Posterior vena cava (tissue), 2 donors: ENCODE measurements at places on chromosomes 1 and 21.

DNA sequence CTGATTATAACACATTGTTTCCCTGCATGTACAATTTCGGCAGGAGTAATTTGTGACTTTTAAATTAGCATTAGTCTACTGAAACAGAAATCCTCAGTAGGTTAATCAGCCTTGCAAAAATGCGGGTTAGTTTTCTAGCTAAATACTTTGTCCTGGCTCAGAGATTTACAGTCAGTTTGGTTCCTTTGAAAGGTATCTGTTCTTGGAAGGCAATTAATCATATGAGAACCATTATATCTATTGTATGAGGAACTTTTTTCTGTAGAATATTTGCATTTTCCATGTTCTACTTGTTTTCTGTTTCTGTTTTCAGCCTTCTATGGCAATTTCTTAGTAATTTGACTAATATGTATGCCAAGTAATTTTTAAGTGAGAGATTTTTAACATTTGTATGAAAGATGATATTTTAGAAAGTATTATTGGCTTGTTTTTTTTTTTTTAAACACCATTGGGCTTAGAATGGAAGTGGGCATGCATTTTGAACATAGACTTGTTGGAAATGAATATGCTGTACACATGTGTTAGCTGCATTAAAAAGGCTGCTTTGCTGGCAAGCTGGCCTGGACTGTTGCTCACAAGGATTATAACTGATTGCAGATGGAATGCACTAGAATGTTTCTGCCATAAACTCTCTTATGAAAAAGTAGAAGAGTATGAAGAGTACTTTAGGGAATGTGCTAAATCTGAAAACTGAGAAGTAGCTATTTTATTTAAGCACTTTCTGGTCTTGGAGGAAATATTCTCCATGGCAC, 26.2 kb downstream of the KIF1B start:
- DNase-seq = no peak

DNA sequence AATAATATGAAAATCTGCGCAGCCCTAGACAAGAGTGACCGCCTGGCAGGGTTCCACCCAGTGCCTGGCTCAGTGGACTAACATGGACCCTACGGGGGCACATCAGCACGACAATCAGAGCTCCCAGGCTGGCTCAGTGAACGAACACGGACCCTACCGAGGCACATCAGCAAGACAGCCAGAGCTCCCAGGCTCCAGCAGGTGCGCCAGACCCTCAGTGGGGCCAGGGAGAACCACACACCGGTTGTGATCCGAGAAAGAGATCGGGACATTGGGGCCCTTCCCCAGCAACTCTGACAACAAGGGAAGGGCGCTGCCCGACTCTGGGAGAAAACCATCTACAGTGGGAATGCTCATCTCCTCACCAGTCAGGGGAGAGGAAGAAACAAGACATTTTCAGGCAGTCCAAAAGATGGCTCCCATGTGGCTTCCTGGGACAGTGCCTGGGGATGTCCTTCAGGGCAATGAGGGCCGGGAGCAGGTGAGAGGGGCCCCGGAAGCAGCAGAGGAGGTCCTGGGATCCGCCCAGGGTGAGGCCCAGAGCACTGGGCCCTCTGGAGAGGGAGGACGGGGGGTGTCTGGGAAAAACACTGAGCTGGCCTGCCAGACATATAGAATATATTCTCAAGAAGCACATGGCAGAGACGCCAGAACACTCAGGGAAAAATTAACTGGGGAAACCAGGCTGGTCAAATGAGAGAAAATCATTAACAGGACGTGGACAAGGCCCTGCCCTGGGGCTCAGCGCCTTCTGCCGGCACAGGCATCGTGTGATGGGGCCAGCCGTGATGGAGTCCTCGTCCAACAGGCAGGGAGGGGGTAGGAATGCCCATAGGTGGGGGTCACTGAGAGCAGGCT, 4.8 kb downstream of the ARHGEF16 start:
- DNase-seq = no peak

DNA sequence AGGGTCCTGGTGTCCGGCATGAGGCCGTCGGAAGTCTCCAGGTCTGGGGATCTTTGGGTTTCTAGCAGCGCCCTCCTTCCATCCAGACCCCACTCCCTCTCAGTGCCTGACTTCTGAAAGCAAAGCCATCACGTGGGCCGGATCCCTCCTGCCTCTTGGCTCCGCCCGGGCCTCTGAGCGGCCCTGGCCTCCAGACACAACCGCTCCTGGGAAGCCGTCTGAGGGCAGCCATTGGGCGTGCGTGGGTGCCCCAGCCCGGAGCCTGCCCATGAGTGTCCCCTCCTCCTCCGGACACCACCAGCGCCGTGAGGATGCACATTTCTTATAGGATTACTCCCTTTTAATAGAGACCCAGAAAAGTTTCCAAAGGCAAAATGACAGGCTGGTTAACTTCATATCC, 137.0 kb upstream of the ARHGEF16 start:
- no peak for DNase-seq

DNA sequence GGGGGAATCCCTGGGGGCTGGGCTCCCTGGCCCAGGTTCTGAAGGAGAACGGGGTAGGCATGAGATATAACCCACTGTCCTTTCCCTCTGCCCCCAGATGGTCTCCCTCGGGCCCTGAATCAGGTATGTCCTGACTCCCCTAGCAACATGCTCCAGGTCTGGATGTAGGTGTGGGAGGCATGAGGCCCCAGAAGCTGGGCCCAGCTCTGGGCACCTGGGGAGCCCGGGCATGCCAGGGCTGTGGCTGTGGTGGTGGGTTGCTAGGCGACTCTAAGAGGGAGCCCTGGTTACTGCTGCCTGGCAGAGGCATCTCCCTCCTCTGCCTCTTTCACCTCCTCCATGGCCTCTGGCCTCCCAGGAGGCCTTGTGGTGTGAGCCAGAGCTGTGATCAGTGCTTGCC, 16.2 kb downstream of the FOXO6 start:
- DNase-seq = no peak

DNA sequence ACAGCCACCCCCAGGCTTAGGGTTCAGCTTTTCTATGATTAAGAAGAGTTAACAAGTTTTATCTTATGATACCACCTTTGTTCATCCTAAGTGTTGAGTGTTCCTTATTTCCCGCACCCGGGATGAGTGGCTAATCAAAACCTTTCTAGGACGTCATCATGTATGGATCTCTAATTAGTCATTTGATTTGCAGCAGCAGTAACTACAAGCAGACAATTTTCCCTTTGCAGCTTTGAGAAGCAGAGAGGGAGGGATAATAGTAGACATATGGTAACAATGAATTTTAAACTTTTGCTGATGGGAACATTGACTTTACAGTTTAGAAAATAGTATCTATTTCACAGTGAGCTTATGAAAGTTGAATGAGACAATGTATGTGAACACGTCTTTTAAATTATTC, 30.8 kb upstream of the SLC35F3 start:
- no peak for DNase-seq

- no peak for DNase-seq
Observed at GRCh38 chr1:58456470-58456869, 90.1 kb downstream of the OMA1 start.

DNA sequence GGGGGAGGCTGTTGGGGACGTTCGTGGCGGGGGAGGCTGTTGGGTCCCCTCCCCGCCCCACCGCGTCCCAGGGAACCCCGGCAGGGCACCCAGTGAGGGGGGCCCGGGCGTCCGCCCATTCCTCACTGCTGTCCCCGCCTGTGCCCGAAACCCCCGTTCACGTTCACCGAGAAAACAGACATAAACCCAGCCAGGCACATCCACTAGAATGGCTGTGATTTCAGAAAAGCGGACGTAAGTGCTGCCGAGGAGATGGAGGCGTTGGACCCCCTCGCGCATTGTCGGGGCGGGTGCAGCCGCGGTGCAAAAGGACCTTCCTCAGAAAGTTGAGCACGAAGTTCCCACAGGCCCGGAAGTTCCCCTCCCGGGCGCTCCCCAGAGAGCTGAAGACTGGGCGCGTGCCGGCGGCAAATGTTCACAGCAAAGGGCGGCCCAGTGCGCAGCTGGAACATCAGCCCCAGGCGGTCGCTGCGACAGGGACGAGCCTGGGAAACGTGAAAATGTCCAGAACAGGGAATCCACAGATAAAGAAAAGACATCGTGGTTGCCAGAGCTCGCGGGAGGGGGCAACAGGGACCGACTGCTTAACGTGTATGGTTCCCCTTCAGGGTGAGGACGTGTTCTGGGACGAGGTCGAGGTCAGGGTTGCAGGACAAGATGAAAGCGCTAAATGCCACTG, 18.5 kb upstream of the SAMD11 start:
- DNase-seq = peak; percentile 90

DNA sequence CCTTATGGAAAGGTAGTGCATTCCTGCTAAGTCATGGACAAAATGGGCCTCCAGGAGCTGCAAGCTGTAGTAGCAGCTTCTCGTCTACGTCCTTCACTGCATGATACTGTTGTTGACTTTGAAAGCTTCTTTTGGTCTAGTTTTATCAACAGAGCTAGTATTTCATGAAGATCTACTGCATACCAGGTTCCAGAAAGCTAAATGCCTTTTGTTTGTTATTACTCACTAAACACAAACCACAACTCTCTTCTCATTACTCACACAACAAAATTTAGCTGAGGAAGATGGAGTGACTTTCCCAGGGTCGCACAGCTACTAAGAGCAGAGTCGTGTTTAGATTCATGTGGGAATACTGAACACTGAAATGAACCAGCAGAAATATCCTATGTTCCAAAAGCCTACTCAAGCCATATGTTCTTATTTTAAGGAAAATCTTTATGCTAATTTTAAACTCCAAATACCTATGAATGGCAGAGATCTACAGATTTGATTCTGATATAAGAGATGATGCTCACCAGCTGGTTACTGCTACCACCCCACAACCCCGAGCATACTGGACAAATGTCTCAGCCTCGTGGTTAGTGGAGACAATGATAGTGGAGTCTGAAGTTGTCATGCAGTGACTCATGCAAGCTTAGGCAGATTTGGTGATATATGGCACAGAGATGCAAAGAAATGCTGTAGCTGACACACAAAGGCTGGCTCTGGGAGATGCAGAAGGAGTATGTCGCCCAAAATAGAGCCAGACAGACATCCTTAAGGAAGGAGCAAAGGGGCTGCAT, 20.6 kb downstream of the PGBD2 start:
- DNase-seq = no peak

- DNase-seq = no peak
Observed at GRCh38 chr1:34771573-34772371, 9.2 kb upstream of the GJB3 start.

- DNase-seq = no peak
Observed at GRCh38 chr1:97524211-97524610, 396.6 kb downstream of the DPYD start.

DNA sequence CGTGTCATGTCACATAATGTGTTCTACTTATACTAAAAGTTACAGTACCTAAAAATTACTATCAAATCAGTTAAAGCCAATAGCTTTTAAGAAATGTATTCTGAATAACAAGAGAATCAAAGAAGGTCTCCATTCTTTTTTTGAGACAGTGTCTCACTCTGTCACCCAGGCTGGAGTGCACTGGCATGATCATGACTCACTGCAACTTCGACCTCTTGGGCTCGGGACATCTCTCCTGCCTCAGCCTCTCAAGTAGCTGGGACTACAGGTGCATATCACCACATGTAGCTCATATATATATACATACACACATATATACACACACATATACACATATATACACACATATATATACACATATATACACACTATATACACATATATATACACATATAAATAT, 20.1 kb downstream of the COP1 start:
- no peak for DNase-seq

DNA sequence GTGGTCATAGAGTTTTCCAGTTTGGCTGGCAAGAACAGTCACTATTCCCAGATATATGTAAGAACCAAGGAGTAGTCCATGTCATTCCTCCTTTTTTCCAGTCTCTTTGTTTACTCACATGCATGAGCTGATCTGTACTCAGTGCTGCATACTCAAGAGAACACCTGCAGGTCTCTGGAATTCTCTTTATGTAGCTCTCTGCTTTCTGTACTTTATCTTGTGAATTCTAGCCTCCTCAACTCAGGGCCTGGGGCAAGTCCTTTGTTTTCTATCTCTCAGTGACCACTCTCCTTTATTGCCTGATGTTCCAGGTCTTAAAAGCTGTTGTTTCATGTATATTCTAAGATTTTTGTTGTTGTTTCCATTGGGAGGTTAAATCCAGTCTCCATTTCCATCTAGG, 478.9 kb downstream of the DPYD start:
- DNase-seq = no peak

GRCh38 chr1:174682419-174683008, 234.8 kb downstream of the GPR52 start:
- DNase-seq = no peak

- no peak for DNase-seq
Observed at GRCh38 chr1:231046730-231047395, 6.8 kb upstream of the FAM89A start.

GRCh38 chr1:194040496-194040895, 854.1 kb upstream of the B3GALT2 start:
- DNase-seq = no peak

GRCh38 chr1:205998457-205999241, 4.5 kb downstream of the RAB7B start:
- no peak for DNase-seq

DNA sequence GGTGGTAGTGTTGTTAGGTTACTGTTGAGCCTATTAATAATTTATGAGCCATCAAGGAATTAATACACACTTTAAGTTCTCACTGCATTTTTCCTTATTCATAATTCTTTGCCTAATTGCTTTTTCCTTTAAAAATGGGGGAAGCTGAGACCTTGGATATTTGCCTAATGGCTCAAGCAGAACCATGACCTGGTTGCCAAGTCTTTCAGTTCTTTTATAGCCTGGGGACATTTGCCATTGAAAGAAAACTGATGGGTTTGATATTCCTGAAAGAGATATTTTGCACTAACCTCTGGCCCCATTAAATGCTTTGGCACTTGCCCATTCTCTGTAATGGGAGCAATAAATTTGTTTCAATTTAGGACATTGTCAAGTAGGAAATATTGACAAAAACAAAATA, 18.5 kb upstream of the LRRC53 start:
- no peak for DNase-seq

- no peak for DNase-seq
Observed at GRCh38 chr1:2404890-2405511, 7.4 kb downstream of the PEX10 start.

GRCh38 chr1:99503276-99503747, 142.6 kb upstream of the PALMD start:
- no peak for DNase-seq

DNA sequence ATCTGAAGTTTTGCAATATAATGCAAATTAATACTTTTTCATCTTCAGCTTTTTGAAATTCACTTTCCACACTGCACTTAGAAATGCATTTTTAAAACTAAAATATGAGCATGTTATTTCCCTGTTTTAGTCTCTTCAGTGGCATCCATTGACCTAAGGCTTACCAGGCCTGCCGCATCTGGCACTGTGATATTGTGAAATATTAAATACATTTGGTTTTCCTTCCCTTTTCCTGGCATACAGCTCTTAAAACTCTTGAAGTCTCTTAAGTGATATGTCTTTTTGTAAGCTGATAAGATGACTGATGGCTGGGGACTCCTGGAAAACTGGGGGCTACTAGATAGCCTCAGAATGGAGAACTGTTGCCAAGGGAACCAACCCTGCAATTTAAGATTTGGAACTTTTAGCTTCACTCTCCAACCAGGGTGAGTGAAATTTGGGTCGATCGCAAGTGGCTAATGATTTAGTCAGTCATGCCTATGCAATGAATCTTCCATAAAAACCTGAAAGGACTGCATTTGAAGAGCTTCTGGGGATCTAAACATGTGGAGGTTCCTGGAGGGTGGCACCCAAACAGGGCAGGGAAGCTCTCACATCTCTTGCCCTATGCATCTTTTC, 75.5 kb upstream of the PDC start:
- DNase-seq = no peak

GRCh38 chr1:198068285-198068684, 88.5 kb upstream of the NEK7 start:
- DNase-seq = no peak
